ENCODE measurements at places on chromosomes 1 and 21. TPM values are rescaled to one million over a fixed set of nuclear protein-coding genes. Genes with fewer than 3 reads are reported as not detected.

- DNase-seq, result no peak
Measured at GRCh38 chr1:89842567-89843272, 21.9 kb downstream of the LRRC8D start.

DNA sequence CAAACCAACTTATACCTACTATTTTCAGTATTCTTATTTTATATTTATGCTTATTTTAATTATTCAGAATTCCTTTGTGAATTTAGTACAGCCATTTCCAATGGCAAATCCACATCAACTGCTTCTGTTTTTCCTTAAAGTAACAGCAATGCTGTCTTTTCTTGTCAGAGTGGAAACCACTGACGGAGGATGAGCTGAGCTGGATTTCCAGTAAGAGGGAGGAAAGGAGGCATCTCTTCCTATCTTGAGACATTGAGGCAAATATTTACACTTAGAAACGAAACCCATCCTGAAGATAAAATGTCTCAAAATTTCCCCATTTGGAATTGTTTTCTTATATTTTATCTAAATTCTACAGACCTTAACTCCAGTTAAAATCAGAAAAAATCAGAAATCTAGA lies 66.1 kb upstream of the SLC44A3 start:
- DNase-seq, result no peak

DNA sequence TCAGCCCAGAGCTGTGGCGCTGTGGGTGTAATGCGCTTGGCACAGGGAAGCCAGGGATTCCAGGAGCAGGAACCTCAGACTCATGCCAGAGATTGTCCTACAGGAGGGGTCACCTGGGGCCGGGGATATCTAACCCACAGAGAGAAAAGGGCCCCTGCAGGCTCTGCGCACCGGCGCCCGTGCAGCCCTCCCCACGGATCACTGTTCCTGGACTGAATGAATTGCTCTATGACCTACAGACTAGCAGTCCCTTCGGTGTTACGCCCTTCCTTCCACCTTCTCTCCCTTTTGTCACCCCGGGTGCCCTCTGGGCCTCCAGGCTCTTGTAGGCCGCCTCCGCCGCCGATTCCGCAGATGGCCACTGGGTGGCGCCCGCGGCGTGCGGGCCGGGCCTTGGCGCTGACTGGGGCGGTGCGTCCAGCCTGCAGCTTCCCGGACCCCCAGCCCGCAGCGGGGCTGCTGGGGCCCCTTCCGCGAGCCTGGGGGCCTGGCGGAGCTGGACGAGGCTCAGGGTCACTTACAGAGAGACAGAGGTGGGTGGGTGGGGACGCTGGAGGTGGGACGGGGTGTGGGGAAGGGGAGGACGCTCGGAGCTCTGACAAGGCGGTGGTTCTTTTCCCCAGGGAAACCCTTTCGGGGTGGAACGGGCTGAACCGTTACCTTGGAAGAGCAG lies 101.3 kb downstream of the IER5 start:
- DNase-seq, result no peak

- DNase-seq, result no peak
Measured at GRCh38 chr1:207579436-207579799, 65.5 kb upstream of the CR1L start.

- DNase-seq, result no peak
Measured at GRCh38 chr1:224124220-224124619, 10.3 kb downstream of the FBXO28 start.

GRCh38 chr21:41521489-41522027 lies 13.6 kb upstream of the TMPRSS2 start:
- DNase-seq, result no peak

GRCh38 chr1:242128951-242129502 lies 130.1 kb upstream of the MAP1LC3C start:
- no peak for DNase-seq

DNA sequence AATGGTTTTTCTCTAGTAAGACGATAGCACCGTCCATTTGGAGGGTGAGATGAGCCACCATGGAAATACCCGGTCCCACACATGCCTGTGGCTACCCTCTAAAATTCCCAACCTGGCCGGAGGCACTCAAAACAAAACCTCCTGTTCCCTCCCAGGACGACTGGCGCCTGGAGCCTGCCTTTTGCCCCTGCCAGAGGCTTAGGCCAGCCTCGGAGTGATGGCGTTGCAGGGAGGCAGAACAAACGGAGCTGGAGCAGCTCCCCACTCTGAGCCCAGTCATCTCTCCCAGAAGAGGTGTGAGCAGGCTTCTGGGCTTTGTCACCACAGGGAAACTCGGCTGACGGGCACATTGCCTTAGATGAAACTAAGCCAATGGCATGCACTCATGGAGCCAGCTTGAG lies 213.7 kb upstream of the HOOK1 start:
- no peak for DNase-seq

- DNase-seq, result no peak
Measured at GRCh38 chr1:27395441-27396195, 3.2 kb downstream of the GPR3 start.

- no peak for DNase-seq
Measured at GRCh38 chr1:65172936-65173690, 25.1 kb downstream of the AK4 start.

DNA sequence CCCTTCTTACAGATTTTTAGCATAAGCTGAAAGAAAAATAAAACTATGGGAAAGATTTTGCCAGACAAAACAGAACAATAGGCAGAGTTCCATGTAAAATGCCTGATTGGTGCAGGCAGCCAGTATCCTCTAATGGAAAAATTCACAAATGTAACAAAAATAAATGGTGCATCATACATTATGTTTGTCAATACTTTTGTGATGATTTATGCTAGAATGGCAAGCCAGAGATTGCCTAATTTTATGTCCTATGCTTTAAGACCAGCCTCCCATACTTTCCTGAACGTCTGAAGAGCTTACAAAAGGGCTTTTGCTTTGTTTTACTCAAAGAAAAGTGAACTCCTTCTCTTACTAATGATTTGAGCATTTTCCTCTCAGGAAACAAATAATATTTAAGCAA lies 81.5 kb upstream of the KCNJ15 start:
- no peak for DNase-seq

DNA sequence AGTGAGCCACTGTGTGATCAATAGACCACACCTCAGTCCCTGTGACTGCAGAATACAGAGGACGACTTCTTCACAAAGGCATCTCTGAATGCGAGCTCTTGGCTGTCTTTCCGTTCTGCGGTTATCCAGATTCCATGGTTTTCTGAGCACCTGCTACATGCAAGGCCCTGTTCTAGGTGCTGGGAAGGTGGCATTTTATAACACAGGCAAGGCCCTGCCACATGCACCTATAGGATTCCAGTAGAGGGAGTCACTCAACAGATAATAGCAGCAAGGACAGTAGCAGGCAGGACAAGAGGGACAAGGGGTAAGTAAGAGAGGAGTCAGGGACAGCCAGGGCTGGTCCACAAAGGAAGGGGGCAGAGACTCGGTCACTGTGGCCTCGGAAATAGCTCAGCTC lies 9.0 kb downstream of the URB1 start:
- DNase-seq, result no peak

DNA sequence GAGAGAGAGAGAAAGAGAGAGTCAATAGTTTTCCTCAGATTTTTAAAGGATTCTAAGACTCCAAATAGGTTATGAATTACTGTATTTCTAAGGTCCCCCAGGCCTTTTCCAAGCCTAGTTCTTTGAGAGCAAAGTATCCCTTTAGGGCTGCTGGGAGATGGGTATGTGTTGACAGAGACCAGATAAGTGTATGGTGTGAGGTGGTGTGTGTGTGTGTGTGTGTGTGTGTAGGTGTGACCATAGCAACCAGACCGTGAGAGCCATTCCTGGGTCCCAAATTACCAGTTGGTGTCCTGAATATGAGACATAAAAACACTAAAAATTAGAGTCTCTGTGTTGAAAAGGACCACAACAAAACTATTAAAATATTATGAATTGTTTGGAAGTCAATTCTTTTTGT lies 41.7 kb upstream of the DNAJC6 start:
- no peak for DNase-seq

- DNase-seq, result no peak
Measured at GRCh38 chr21:39430016-39430415, 15.6 kb downstream of the LCA5L start.

GRCh38 chr1:41950820-41951219 lies 32.1 kb upstream of the HIVEP3 start:
- DNase-seq, result no peak

DNA sequence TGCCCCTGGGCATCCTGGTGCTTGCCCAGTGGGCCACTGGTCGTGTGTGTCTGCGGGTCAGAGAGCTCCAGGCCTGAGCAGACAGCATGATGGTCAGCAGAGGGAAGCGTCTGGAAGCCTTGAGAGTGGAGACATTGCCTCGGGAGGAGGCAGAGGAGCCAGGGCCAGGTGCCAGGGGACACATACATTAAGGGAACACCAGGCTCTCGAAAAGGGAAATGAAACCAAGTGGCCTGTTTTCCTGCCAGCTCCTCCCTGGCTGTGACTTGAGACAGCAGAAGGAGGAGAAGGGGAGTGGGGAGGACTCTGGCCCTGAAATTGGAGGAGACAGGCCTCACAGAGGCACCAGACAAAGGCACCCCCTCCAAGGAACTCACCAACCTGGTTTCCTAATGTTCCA lies 62.4 kb upstream of the LRP8 start:
- no peak for DNase-seq

DNA sequence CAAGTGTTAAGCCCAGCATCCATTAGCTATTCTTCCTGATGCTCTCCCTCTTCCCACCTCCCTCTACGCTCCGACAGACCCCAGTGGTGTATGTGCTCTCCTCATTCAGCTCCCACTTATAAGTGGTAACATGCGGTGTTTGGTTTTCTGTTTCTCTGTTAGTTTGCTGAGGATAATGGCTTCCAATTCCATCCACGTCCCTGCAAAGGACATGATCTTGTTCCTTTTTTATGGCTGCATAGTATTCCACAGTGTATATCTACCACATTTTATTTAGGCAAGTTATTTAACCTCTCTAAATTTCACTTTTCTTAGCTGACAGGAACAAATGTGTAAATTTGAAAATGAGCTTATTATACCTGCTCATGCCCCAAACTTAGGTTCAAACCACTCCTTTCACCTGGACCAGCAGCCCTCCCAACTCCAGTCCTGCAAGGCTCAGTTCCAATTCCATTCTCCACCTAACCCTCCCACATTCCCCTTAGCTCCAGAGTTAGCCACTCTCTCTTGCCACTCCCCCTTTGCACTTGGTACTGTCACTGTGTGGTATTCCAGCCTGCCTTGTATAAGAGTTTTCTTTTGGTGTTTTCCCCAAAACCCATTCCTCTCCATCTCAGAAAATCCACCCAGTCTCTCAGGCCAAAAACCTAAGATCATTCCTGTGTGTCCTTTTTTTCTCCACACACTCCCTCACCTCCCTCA lies 1.7 kb upstream of the PEF1 start:
- DNase-seq, result no peak

DNA sequence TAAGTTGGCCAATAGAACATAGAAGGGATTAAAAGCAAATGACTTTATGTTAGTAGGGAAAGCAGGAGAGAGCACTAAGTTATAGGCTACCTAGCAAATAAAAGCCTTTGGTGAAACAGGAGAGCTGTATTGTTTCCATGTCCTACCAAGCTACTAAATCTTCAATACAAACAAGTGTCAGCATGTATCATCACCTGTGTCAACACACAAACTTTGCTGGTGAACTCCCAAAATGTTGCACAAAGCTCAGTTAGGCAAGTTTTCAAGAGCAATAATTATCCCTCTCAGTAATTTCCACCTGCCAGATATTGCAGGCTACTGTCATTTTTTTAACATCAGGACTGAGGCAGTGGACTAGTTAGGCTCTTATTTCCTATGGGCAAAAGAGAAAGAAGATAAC lies 77.7 kb upstream of the ADAM30 start:
- DNase-seq, result no peak

- no peak for DNase-seq
Measured at GRCh38 chr1:87615901-87616300, 287.2 kb downstream of the LMO4 start.

- DNase-seq, result no peak
Measured at GRCh38 chr1:113138778-113139177, 65.8 kb downstream of the LRIG2 start.

GRCh38 chr1:115262886-115263285 lies 75.2 kb downstream of the NGF start:
- no peak for DNase-seq

DNA sequence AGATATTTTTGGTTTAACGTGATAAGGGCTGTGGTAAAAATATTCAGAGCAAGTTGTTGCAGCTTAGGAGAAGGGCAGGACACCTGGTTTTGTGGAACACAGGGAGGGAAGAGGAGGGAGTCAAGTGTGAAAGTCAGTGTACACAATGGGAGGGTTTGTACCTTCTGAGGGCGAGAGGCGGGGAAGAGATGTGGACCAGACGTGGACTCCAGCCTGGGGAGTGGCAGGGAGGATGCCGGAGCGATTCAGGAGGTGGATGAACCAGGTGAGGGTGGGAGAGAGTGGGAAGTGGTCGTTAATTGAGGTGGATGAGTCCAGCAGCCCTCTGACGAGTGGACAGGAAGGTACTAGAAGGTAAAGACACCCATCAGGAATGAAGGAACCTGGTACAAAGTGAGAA lies 52.2 kb upstream of the IRF2BP2 start:
- no peak for DNase-seq

DNA sequence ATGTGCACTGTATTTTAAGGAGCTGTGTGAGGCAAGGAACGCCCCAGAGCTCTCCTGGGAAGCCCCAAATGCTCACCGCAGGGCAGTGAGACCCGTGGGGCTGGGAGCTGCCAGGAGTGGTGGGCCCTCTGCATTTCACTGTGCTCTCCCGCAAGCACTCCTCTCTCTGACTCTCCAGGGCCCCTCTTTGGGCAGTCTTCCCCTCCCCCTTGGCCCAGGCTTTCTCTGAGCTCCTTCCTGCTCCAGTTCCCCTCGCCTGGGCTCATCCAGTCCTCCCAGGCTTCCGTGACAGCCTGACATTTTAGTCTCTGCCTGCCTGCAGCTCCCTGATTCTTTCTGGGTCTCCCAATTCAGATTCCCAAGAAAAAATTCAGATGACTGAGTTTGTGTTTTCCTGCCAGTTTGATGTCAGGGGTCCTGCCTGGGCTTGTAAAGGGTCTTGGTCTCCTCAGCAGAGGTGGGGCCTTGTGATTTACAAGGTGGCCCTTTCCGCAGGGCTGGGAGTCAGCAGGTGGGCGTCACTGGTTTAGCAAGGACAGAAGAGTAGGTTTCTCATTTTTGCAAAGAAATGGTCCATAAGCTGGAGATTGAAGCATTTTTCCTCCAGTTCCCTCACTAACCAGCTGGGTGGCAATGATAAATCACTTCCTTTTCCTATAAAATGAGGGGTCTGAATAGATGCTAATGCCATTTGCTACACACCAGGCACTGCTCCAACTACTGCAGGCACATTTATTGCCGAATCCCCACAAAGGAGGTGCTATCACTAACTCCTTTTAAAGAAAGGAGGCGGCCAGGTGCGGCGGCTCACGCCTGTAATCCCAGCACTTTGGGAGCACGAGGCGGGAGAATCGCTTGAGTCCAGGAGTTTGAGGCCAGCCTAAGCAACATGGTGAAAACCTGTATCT lies 1.9 kb upstream of the CA6 start:
- no peak for DNase-seq

GRCh38 chr1:41435570-41436178 lies 48.8 kb downstream of the EDN2 start:
- no peak for DNase-seq

Gene TMPRSS3
- not detected for polyA plus RNA-seq

Gene RHBG
- 0.86 TPM for polyA plus RNA-seq

Gene C1orf185
- not detected for polyA plus RNA-seq

Gene BTG2
- polyA plus RNA-seq, result 464 TPM

Gene ETV3L
- not detected for polyA plus RNA-seq

Gene TAF13
- 31.3 TPM for polyA plus RNA-seq

Measured in urinary bladder (tissue), 4 donors.